ENCODE measurements at places on chromosomes 5 and 9.

DNA sequence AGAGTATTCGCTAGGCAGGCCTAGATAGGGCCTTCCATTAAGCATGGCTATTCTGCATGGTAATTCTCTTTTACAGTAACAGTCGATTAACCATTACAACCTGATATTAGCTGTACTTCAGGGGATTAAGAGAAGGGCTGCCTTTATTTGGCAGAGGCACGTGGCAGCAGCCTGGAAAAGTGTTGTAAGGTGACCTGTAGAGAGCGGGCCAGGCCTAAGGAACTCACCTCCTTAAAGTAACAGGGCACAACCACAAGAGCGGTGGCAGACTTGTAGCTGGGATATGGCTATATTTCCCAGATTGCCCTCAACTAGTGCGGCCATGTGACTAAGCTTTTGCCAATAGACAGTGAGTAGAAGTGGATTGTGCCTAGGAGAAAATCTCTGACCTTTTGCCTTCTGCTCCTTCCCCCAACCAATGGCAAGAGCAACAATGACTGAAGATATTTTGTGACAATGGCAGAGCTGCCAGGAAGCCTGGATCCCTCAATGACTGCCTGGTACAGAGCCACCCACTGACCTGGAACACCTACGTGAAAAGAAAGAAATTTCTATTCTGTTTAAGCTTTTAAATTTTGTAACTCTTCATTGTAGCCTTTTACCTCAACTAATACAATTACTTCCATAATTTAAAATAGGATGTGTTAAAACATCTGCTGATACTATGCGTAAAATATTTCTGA lies 18.9 kb upstream of the ANKRD34B start:
- DNase-seq = no peak

GRCh38 chr5:113273948-113274347 lies 160.8 kb downstream of the TSSK1B start:
- DNase-seq = no peak

GRCh38 chr9:117718701-117719100 lies 14.5 kb downstream of the TLR4 start:
- DNase-seq = no peak

DNA sequence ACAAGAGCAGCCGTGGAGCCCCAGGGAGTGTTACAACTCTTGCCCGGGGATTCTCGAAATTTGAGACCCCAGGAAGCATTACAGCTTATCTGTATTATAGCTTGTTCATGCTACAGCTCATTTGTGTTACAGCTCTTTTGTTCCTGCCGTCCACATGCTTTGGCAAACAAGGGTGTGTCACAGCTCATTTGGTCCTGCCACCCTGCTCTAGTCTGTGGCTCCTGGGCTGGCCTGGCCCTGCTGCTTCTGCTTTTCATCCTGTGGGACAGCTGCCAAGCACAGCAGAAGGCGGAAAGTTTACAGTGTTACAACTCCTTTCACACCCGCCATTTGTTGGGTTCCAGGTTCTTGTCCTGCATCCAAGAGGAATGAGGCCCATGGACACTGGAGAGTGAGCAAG lies 685.0 kb downstream of the SLCO4C1 start:
- DNase-seq = no peak

DNA sequence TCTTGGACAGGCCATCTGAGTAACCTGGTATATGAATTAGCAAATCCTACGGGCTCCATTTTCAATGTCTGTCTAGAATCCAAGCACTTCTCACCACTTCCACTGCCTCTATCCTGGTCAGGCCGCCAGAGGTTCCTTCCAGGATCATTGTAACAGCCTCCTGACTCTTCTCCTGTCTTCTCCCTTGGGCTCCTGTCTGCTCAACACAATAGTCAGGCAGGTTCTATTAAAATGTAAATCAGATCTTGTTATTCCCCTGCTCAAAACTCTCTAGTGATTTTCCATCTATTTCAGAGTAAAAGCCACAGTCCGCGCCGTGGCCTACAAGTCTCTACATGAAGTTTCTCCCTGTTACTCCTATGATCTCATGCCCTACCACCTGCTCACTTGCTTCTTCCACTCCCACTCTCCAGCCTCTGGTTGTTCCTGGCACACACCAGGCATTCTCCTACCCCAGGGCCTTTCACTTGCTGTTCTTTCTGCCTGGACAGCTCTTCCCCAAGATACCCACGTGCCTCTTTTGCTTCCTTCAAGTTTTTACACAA lies 21.7 kb downstream of the ZNF366 start:
- DNase-seq = peak; percentile 86

DNA sequence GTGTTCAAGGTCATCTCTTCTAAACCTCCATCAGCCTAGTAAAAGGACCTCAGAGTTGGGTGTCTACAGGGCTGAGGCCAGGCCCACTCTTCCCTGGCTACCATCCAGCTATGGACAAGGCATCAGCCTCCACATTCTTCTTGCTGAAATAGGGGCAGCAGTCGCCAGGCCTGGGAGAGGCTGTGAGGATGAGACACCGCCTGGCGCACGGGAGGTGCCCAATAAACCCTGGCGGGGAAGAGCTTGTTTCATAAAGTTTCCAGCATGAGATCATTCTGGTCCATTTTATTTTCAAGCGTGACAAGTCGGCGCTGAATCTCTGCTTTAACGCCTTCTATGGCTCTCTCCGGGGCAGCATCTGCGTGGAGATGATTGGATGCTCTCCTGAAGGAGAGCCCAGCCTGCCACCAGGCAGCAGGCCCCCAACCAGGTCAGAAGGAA lies 153.4 kb downstream of the OLFM1 start:
- DNase-seq = peak; percentile 49

- DNase-seq = no peak
Observed at GRCh38 chr5:144567421-144567780, 396.7 kb downstream of the KCTD16 start.

- DNase-seq = peak; percentile 63
Observed at GRCh38 chr5:91419571-91420537, 36.7 kb upstream of the ARRDC3 start.

GRCh38 chr9:129498451-129499384 lies 122.2 kb downstream of the C9orf50 start:
- no peak for DNase-seq

DNA sequence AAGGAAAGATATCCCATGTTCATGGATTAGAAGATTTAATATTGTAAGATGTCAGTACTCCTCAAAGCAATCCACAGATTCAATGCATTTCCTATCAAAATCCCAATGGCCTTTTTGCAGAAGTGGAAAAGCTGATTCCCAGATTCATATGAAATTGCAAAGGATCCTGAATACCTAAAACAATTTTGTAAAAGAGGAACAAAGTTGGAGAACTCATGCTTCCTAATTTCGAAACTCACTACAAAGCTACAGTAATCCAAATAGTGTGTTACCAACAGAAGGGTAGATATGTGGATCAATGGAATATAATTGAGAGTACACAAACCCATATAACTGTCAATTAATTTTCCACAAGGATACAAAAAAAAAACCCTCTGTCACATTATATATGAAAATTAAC lies 154.3 kb upstream of the ZNF618 start:
- no peak for DNase-seq

DNA sequence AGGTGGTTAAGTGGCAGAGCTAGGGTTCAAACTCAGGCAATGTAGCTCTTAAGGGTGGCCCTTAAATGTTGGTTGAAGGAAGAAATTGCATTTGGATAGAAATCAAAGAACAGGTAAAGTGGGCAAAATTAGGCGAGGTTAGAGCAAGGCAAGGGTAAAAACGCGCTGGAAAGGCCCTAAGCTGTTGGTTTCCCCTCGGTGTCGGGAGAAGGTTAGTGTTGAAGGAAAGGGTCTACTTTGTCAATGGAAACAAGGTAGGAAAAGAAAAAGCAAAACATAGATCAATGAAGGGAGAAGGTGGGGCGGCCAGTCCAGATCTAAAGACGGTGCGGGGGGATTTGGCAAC lies 431 bp downstream of the FASTKD3 start:
- no peak for DNase-seq

Data from muscle of leg (tissue), 16 donors.